ENCODE measurements at places on chromosomes 12 and 14.

DNA sequence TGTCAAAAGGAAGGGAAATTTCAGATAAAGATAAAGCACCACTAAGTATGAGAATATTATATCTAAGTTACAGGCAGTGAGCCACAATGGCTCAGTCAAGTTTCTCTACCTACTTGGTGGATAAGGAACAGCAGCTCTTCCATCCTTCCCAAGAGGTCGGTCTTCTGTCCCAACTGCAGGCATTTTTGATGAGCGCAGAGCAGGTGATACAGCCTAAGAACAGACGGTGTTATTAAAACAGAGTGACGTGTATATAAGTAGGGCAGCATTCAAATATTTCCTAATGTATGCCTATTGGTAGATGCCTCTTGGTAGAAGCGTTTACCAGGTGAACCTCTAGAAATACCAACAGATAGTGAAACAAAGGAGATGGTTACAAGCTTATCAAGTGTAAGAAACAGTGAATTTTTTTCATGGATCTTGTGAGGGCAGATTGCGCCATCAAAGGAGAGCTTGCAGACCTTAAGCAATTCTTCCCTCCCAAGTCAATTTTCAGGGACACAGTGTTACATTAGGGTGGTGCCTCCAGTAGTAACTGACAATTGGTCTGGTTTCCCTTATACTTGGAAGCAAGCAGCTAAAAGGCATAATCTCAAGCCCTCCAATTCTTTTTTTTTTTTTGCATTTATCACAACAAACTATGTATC lies 274.5 kb downstream of the MED13L start:
- DNase-seq = no peak

- peak; percentile 42 for DNase-seq
Observed at GRCh38 chr12:60501124-60501729, 905.4 kb downstream of the SLC16A7 start.

- no peak for DNase-seq
Observed at GRCh38 chr12:97805146-97805545, 342.5 kb downstream of the RMST start.

GRCh38 chr14:51304941-51305340 lies 64.9 kb downstream of the TMX1 start:
- peak; percentile 93 for DNase-seq

GRCh38 chr14:96103560-96104460 lies 64.6 kb downstream of the C14orf132 start:
- no peak for DNase-seq

- no peak for DNase-seq
Observed at GRCh38 chr12:54225666-54226065, 36.9 kb upstream of the SMUG1 start.

- DNase-seq = no peak
Observed at GRCh38 chr14:29930283-29930682, 2.6 kb upstream of the PRKD1 start.

DNA sequence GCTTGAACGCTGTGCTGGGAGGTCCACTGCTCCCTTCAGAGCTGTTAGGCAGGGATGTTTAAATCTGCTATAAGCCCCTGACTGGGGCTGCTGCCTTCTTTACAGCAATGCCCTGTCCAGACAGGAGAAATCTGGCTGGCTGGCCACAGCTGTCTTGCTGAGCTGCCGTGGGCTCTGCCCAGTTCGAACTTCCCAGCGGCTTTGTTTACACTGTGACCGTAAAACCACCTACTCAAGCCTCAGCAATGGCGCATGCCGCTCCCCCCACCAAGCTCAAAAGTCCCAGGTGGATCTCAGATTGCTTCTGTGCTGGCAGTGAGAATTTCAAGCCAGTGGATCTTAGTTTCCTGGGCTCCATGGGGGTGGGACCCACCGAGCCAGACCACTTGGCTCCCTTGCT lies 35.8 kb downstream of the CKAP4 start:
- no peak for DNase-seq

- DNase-seq = no peak
Observed at GRCh38 chr12:12538535-12538934, 24.1 kb downstream of the DUSP16 start.

GRCh38 chr12:71719647-71720370 lies 33.9 kb downstream of the TMEM19 start:
- no peak for DNase-seq

DNA sequence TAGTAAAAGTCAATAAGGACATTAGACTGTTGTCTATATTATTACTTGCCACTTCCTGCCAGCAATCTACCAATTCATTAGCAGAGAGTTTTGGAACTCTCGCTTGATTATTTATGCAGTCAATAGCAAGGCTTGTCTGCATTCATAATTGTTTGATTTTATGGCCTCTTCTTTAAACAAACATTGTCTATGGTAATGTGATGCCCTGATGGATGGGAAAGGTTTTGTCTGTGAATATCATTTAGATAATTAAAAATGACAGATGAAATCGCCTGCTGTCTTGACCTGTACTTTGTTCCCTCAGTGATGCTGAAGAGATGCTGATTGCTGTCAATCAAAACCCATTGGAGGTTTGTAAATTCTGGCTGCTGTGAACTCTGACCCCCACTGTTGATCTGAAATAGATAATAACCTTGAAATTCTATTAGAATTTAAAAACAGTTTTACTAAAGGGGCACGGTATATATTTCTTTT lies 455.3 kb downstream of the NPAS3 start:
- no peak for DNase-seq

DNA sequence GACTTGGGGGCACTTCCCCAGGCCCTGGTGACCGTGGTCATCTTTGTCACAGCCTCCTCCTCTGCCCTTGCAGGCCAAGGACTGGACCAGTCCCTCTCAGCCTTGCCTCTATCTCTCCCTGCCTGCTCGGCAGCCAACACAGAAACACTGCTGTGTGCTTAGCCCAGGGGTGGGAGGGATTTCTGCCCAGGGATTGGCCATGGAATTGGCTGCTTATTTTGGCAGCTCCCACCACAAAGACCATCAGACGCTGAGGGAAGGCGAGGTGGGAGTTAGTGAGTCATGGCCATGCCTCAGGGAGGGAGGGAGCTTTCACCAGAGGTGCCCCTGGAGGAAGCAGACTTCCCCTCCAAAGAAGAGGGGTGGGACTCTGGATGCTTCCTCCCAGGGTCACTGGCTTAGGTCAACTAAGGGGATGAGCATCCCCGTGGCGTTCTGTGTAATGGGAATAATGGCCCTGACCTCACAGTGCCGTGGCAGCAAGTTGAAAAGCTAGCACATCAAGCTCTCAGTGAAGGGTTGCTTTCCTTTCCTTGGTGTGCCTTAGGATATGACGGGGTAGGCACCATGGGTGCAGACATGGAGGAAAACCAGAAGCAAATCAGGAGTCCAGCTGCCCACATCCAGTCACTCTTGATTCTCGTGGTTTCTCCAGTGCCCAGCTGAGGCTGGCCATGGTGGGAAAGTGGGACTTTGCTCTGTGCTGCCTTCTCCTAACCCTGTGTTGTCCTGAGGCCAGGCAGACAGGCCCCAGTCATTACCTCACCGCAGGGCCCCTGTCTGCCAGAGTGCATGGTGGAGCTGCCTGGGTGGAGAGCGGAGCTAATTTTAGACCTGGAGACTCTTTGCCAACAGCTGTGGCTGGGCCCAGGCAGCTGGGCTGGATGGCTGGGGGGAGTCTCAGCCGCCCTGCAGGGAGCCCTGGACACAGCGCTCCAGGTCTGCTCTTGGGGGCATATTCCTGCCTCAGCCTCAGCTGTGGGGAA lies 21.4 kb downstream of the B4GALNT3 start:
- DNase-seq = no peak

Measured in retinal pigment epithelial cell (primary cell).